ENCODE measurements at places on chromosomes 7 and 10.
A peak's percentile ranks its signal among the peaks of the same experiment; 100 is the strongest.

DNA sequence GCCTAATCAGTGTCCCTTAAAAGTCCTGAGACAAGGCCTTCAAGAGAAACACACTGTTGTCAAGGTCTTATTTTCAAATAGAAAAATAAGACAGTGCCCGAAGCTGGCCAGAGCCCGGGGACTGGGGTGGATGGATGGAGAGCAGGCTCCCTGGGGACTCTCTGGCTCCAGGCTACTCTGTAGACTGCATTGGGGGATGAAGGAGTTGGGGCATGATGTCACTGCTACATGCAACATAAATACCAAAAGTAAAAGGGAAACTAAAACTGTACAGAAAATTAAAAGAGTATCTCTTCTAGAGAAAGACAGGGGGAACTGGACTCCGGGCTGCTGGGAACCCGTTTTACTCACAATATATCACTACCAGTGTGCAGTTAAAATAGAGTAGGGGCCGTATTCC, 629.8 kb downstream of the KCNMA1 start:
- peak; percentile 30 for DNase-seq

DNA sequence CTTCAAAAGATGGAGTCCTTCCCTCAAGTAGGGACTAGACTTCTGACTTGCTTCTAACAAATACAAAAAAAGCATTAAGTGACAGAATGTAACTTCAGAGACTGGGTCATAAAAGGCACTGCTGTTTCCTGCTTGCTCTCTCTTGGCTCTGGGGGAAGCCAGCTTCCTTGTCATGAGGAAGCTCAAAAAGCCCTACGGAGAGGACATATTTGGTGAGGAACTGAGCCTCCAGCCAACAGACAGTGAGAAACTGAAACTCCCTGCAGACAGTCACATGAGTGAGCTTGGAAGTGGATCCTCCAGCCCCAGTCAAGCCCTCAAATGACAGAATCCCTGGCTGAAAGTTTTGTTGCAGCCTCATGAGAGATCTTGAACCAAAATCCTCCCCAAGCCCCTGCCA, 26.3 kb upstream of the SLC35G1 start:
- DNase-seq = no peak

DNA sequence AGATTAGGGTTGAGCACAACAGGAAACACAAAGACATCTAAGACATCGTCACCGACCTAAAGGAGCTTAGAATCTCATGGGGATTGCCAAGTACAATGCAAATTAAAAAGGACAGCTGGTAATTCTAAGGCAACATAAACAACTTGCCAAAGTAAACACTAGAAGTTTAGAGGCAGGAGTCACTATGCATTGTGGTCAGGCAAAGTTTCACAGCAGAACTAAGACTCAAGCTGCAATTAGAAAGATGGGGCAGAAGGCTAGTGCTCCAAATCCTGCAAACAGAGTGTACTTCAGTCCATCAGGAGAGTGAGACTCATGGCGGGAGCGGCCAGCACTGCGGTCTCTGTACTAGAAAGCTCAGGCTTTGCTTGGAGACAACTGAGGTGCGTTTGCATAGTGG, 52.7 kb downstream of the HIPK2 start:
- peak; percentile 46 for DNase-seq

- DNase-seq = no peak
Measured at GRCh38 chr7:23685731-23686130, 5.7 kb downstream of the FAM221A start.

DNA sequence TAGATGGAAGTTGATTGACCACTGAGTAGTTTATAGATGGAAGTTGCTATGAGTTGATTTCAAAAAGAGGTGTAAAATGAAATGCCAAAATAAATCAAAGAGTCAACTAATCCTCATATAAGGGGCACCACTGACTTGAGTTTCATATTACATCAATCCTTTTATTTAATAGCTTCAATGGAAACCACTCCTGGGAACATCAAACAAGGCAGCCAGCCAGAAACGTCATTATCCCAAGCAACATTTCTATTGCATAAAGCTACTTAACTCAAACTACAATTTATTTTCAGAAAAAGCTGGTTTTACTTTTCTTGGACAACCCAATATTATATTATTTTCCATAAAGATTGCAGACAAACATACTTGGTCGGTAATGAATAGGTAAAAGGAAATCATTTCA, 162.1 kb downstream of the TSPAN12 start:
- no peak for DNase-seq

- DNase-seq = peak; percentile 48
Measured at GRCh38 chr7:16564909-16565426, 38.3 kb downstream of the LRRC72 start.

DNA sequence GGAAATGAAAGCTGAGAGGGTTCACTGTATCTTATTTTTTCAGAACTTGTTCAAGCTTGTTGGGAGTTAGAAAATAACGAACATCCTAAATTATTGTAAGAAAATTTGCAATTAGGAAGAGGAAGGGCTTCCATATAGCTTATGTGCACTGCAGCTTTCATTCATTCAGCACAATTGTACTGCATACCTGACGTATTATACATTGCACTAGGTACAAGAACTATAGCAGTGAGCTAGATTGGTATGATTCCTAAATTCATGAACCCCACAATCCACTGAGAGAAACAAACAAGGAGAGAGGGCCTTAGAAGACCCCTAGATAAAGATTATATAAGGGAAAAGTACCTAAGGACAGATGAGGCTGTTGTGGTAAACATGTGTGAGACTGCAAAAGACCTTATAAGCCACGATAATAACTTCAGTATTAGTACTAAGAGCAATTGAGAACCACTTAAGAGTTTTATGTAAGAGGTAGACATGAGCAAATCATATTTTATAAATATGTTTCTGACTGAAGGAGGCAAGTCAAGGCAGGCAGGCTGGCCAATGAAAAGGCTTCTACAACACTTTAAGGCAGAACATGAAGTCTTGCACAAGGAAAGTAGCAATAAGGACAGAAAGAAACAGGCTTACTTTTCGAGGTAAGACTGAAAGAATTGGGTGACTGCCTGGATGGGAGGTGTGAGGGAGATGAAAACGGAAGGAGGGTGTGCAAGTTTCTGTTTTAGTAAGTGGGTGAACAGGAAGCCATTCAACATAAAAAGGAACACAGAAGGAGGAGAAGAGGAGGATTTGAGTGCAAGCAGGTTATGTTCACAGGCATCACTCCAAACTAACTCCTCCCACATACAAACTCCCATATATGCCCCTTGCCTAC, 77.9 kb upstream of the LRRN3 start:
- peak; percentile 15 for DNase-seq

DNA sequence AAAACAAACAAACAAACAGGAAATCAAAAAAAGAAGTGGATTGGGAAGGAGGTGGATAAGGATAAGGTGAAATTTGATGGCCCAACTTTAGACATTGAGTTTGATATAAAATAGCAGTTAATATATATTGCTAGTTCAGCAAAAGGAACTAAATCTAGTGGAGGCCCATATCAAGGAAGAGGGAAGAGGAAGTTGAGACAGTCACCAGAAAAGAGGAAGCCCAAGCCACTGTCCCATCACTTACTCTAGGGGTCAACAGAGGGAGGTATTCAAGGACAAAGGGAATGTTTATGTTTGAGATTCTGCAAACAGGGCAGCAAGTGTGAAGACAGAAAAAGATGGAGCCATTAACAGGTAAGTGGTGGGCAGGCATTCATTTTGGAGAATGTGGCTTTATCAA, 3.7 kb downstream of the LAMTOR4 start:
- DNase-seq = peak; percentile 12

- no peak for DNase-seq
Measured at GRCh38 chr7:30240106-30240800, 44.1 kb upstream of the ZNRF2 start.

DNA sequence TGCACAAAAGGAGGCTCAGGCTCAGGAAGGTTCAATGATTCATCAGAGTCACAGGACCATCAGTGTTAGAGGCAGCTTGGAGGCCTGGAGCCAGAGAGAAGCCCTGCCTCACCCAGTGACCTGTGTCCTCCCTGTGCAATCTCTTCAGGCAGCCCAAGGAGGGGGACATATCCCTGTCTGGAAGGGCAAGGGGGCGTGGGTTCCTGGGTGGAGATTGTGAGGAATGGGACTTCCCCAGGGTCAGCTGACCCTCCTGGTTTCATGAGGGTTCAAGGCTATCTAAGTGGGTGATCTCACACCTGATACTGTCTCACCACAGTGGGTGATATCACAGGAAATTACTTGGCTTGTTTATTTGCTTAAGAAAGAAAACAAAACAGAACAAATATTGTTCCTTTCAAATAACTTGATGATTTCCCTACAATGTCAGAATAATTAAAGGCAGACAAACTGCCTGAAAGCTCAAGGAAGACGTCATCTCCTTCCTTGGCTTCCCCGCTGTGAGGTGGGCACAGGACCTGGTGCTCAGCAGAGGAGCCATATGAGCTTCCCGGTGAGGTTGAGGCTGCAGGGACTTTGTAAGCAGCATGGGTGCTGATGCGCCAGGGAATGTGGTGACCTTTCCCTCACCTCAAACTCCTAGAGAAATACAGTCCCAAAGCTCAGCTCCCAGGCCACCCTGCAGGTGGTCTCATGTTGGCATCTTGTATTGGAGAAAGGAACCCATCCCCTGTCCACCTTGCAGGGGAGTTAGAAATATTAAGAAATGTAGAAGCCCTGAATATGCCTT, 763.2 kb downstream of the GRID1 start:
- DNase-seq = no peak

GRCh38 chr7:158075633-158076001, 512.0 kb downstream of the PTPRN2 start:
- DNase-seq = no peak

- DNase-seq = peak; percentile 43
Measured at GRCh38 chr7:66043681-66044497, 31.7 kb upstream of the ASL start.

GRCh38 chr7:83347945-83348444, 185.3 kb upstream of the PCLO start:
- DNase-seq = no peak

DNA sequence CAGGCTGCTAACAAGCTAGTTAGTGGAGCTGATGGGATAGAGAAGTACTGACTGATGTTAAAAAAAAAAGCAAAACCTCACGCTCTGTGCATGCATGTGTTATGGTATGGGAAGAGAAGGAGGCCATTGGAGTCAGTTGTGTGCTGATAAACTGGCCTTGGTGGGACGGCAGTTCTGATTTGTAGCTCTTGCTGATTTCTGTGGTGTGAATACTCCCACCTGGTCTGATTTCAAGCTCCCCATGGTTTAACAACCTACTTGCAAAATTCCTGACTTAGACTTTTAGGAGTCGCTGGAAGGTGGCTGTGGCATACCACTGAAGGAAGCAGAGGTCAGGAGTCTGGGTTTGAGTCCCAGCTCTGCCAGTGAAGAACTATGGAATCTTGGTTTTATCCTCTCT, 15.2 kb downstream of the CAMK1D start:
- no peak for DNase-seq

DNA sequence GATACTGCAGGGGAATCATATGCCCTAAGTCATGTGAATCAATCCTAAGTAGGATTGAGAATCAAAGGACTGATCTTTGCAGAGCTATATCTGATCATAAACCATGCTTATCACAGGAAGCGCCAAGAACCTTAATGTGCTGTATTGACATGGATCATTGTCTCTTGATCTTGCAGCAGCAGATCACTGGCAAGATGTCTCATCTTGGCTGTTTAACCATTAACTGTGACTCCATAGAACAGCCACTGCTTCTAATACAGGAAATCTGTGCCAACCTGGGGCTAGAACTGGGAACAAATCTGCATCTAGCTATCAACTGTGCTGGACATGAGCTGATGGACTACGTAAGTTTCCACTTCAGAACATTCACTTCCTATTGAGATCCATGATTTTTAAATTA, 21.6 kb downstream of the ENO4 start:
- DNase-seq = no peak

- DNase-seq = no peak
Measured at GRCh38 chr7:117008886-117009531, 55.7 kb downstream of the ST7 start.

DNA sequence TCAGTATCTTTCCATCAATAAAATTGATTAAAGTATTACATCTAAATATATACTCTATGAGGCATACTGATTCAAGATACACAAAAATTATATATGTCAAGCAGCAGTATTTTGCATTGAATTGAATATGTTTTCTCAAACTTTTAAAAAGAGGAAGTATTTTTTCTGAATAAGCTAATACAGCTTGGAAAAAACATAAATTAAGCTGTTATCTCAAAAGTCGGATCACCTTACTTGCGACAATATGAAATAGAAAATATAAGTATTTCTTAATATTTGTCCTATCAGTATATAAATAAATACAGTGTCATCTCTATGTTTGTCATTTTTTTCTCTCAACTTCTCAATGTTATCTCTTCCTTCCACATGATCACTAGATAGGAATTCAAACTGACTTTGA, 139.3 kb downstream of the MBL2 start:
- no peak for DNase-seq

DNA sequence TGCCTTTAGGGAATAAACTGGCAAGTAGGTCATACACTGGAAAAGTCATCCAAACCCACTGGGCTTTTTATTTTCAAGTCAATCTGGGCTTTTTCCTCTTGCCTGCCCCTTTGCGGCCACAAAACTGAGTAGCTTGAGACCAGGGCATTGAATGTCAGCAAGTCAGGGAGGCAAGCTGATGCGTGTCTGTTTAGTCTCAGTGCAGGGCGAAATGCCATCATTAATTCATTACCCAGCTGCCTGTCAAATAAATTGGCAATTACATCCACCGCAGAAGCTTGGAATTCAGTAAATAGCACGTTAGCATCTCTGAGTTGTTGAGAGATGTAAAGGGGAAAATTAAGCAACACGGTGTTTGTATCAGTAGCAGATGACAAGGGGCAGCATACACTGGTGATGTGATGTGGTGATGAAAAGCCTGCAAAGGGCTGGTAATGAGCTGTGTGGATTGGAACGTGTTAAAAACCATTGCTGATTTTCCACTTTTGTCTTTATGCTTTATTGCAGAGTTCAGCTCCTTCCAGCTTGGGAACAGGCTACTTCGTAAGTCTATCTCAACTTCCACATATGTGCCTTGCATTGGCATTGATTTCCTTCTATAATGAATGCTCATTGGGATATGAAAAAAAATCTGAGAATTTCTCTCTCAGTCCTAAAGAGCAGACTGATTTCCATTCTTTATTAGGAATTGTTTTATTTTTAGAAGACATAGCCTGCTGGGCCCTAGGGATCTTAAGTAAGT, 535.9 kb downstream of the AUTS2 start:
- DNase-seq = no peak

DNA sequence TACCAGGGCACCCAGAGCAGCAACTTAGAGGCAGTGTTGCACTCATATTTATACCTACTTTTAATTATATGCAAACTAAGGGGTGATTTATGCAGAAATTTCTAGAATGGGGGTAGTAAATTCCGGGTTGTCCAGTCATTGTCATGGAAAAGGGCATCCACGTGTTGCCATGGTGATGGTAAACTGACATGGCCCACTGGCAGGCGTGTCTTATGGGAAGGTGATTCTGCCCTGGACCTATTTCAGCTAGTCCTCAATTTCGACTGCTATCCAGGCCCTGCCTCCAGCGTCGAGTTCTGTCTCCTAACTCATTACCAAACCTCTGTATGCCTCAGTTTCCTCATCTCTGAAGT, 12.8 kb downstream of the SNX8 start:
- no peak for DNase-seq

DNA sequence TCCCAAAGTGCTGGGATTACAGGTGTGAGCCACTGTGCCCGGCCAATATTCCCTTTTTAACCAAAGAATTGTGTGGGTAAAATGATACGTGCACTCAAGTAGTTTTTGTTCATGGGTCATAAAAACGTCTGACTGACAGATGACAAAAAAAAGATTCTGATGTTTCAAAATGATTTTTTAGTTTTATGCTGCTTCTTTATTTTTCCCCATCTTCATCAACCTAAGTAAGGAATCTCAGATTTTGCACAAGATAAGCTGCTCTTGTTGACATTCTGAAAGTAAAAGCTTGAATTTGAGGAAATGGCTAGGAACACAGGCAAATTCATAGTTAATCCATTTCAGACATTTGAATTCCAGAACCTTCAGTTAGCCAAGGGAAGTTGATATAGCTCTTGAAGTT, 526.1 kb upstream of the NRP1 start:
- DNase-seq = no peak
